ENCODE measurements at places on chromosomes 12 and 14.

- DNase-seq, result no peak
These were observed 18.1 kb upstream of the SSPN start for GRCh38 chr12:26177283-26177682.

DNA sequence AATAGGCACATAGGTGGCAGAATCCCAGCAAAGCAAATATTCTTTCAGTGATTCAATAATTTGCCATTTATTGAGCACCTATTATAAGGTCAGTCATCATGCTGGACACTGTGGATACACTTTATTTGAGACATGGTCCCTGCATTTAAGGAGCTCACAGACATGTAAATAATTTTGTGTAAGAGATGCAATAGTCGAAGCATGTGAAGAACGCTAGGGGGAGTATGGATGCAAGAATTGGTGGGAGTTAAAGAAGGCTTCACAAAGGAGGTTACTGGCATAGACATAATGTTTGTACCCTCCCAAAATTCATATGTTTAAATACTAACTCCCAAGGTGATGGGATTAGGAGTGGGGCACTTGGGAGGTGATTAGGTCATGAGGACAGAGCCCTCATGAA lies 260.6 kb upstream of the GARIN6 start:
- no peak for DNase-seq

DNA sequence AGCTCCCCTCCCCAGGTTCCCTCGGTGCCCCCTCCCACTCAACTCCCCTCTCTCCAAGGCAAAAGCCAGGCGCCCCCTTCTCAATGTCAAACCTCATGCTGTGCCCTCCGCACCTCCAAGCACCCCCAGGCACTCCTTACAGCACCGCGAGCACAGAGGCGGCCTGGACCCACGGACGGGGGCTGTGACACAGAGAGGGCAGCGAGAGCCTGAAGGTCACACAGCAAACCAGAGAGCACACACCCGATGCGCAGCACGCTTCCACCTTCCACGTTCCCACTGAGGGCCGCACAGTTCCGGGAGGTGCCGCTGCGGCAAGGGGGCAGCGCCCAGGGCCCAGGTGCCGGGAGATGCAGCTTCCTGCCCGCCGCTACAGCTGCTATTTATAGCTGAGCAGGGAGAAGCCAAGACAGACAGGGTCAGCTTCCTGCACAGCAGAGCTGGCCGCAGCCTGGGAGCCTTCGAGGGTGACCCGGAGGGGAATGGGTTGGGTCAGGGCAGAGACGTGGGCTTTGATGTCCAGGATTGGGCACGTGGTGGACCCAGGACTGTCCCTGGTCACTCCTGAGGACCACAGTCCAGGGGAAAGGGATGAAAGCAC lies 12.9 kb downstream of the NCOR2 start:
- no peak for DNase-seq

DNA sequence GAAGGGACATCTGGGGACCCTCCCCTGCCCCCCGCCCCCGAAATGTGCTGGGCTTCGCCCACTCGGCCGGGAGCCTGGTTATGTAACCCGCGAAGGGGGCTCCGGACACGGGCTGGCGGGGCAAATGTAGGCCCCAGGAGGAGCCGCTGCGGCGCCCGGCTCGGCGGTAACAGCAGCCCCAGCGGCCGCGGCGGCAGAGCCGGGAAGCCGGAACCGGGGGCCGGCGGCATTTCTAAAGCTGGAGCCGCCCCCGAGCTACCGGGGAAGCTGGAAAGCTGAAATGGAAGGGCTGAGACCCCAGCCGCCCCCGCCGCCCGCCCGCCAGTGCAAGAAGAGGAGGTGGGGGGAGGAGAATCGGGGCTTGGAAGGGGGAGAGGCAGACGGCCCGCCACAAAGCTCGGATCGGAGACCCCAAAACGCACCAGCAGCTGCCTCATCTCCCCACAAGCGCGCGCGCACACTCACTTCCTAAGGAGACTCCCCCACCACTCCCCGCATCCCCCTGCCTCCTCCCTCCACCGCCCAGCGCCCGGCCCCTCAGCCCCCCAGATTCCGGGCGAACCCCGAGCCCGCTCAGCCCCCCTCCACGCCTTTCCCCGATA lies 1.5 kb downstream of the KDM2B start:
- DNase-seq, result peak; percentile 19

GRCh38 chr14:45201905-45202304 lies 51.1 kb downstream of the MIS18BP1 start:
- DNase-seq, result no peak

DNA sequence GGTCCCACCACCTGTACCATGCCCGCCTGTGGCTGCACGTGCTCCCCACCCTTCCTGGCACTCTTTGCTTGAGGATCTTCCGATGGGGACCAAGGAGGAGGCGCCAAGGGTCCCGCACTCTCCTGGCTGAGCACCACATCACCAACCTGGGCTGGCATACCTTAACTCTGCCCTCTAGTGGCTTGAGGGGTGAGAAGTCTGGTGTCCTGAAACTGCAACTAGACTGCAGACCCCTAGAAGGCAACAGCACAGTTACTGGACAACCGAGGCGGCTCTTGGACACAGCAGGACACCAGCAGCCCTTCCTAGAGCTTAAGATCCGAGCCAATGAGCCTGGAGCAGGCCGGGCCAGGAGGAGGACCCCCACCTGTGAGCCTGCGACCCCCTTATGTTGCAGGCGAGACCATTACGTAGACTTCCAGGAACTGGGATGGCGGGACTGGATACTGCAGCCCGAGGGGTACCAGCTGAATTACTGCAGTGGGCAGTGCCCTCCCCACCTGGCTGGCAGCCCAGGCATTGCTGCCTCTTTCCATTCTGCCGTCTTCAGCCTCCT lies 1.1 kb downstream of the INHBE start:
- no peak for DNase-seq

DNA sequence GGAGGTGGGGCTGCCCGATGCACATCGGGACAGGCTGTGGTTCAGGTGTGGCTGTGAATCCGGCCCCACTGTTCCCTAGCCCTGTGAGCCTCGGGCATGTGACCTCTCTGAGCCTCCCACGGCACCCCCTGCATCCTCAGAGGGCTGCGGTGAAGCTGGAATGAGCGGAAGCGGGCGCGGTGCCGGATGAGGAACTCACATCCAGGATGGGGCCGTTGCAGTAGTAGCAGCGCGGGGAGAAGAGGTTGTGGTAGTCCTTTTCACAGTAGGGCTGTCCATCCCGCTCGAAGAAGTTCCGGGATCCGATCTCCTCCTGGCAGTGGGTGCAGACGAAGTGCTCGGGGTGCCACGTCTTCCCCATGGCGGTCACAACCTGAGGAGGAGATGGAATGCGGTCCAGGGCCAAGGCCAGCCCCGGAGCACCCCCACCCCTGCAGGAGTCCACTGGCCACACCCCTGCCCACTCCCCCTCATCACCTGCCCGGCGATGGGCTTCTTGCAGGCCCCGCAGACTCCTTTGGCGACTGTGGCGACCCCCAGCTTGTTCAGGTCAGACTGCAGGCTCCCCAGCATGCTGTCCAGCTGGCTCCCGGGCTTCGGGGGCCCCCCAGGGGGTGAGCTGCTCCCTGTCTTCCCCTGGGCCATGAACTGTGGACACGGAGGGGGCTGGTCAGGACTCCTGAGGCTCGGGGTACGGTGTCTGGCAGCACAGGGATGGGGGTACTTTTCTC lies 13.9 kb upstream of the RPLP0 start:
- DNase-seq, result no peak

GRCh38 chr12:7289743-7290142 lies 14.1 kb upstream of the ACSM4 start:
- DNase-seq, result no peak

DNA sequence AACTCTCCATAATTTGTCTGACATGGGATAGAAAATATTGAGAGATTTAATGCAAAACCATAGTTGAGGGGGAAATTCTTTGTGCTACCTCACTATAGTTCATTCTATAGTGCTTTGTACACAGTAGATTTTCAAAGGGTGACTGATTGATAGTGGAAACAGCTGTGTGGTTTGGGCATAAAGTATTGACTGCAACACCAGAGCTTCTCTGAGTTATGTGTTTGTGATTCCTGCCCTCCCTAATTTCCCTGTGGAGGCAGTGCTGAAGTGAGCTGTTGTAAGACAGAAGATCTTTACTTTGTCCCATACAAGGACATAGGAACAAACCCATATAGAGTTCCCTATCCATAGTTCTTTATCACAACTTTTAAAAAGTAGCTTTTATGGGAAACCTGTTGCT lies 47.1 kb downstream of the PTPRQ start:
- DNase-seq, result no peak

GRCh38 chr14:53167602-53168328 lies 14.6 kb upstream of the DDHD1 start:
- DNase-seq, result no peak

- no peak for DNase-seq
These were observed 10.4 kb upstream of the NRIP2 start for GRCh38 chr12:2845280-2845679.

DNA sequence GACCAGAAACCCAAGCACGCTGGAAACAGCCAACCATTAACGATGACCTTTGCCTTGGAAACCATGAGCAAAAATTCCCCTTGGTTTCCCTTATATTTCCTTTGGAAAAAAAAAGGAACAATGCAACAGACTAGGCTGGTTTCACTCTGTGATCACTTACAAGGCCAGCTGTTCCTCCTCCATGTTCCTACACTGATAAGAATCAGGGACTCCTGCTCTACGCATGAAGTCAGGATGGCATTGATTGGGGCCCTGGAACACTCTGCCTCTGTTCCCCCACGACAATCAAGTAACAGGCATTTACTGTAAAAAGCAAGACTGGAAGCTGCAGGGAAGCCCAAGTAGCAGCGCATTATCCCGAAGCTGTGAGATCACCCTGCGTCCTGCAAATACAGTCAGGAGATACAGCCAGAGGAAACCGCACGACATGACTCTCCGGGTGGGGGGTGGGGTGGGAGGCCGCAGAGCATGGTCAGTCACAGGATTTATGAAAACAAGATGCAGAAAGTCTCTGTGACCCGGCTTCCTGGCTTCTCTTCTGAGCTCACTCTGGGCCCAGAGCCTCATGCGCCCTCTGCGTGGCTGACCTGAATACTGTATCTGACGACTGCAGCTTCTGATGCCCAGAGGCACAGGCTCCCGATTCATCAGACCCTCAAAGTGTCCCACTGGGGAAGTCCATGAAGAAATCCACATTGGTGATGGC lies 31.1 kb downstream of the SSH1 start:
- no peak for DNase-seq

- DNase-seq, result no peak
These were observed 18.5 kb upstream of the DHRS7 start for GRCh38 chr14:60183741-60184140.

- DNase-seq, result no peak
These were observed 11.4 kb downstream of the GPR19 start for GRCh38 chr12:12684375-12685106.
